ENCODE measurements at places on chromosomes 1 and 21. TPM values are rescaled to one million over a fixed set of nuclear protein-coding genes. Genes with fewer than 3 reads are reported as not detected.

- no peak overlapping the region for H3K4me3 ChIP-seq
- H3K36me3 ChIP-seq = no peaks in the 10 kb centered on the region
- DNase-seq = no peak
- H3K27ac ChIP-seq = no peak overlapping the region
- H3K27me3 ChIP-seq = no peaks in the 10 kb centered on the region
These were observed 750.3 kb upstream of the ADGRL2 start for GRCh38 chr1:81050390-81050789.

Gene C1orf56
- total RNA-seq = 16.8 TPM

Gene FCER1A
- not detected for total RNA-seq

Gene NBPF4
- not detected for total RNA-seq

Data from adrenal gland (tissue), 19 donors.